ENCODE measurements at places on chromosomes 1 and 21. TPM values are rescaled to one million over a fixed set of nuclear protein-coding genes. Genes with fewer than 3 reads are reported as not detected.

The S100B gene
- total RNA-seq, result not detected

The LRRIQ3 gene
- total RNA-seq, result 0.32 TPM

The PTCH2 gene
- total RNA-seq, result 0.30 TPM

The KIF26B gene
- total RNA-seq, result 0.32 TPM

The RCAN3 gene
- 2.3 TPM for total RNA-seq

The ADARB1 gene
- 19.2 TPM for total RNA-seq

The PRAMEF7 gene
- not detected for total RNA-seq

The LAMB3 gene
- 3.8 TPM for total RNA-seq

The ARHGAP30 gene
- total RNA-seq, result not detected

The PLPPR4 gene
- not detected for total RNA-seq

The NAXE gene
- 126 TPM for total RNA-seq

Data from epithelial cell of umbilical artery (primary cell).